Kidney epithelial cell (primary cell): ENCODE measurements at places on chromosomes 5 and 9. TPM values are rescaled to one million over a fixed set of nuclear protein-coding genes. Genes with fewer than 3 reads are reported as not detected.

DNA sequence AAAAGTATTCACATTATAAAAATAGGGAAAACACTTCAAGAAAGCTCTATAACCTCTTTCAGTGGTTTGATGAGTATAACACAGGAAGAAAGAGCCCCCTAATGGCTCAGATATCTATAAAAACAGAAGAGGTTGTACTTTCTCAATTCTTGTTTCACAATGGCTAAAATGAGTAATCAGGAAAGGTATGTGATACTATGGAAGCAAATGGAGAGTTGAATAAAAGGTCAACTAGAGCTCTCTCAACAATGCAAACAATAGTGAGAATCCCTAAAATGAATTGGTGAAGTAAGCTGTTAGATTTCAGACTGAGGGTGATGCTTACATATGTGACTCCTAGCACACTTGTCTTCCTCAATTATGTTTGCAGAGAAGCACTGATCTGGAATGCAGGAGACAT, 584.6 kb upstream of the CDH18 start:
- DNase-seq = peak; percentile 49

IFNA21 gene
- not detected in 2 replicates for total RNA-seq

PCDHGC5 gene
- total RNA-seq = 0.54 and 0.89 TPM in 2 replicates

DNA sequence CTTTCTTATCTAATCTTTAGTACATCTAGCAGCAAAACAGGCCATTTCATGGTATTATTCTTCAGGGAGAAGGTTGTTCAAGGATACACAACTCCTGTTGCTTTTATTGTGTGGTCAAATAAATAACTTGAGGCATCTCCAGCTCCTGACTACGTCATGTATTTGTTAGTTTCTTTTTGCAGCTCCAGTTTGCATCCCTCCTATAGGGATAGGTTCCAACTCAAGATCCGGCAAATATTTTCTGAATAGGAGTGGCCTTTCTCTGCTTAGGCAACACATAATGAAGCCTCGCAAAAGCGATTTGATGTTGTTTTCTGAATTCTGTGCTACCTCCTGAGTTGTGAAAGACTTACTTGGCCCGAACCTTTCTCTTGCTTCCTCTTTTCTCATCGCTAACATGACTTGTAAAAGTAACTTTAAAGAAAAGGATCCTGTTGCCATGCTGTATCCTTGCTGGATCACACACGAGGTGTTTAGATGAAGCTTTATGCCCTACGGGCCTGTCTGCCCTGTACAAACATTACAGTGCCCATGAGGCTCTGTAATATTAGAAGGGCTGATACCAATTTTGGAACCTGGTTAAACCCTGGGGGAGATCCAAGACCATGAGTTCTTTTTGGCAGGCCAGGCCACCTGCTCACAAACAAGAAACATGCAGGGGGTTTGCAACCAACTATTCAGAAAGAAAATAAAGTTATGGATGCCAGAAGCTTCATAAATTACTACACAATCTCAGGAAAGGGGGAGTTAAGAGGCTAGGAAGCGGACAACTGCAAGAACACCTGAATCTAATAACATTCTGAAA, 149.8 kb upstream of the FGF10 start:
- DNase-seq = no peak

GRCh38 chr5:109884676-109885075, 194.9 kb downstream of the MAN2A1 start:
- DNase-seq = no peak

- no peak for DNase-seq
Observed at GRCh38 chr9:132239518-132239917, 77.7 kb downstream of the NTNG2 start.

ANXA2R gene
- 0.34 and 0.79 TPM in 2 replicates for total RNA-seq

GRCh38 chr9:73816905-73817304, 665.2 kb downstream of the ANXA1 start:
- DNase-seq = no peak

PRR16 gene
- 0.34 and 1.0 TPM in 2 replicates for total RNA-seq

GRCh38 chr5:169667896-169668674, 31.0 kb downstream of the DOCK2 start:
- no peak for DNase-seq

GPR151 gene
- not detected in 2 replicates for total RNA-seq

DNA sequence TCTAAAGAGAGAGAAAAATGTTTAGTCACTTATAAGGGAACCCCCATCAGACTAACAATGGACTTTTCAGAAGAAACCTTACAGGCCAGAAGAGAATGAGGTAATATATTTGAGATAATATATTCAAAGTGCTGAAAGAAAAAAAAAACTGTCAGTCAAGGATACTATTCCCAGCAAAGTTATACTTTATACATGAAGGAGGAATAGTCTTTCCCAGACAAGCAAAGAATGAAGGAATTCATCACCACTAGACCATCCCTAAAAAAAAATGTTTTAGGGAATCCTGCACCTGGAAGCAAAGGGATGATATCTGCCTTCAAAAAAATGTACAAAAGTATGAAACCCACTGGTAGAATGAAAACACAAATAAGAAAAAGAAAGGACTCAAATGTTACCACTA, 37.5 kb upstream of the SH3TC2 start:
- no peak for DNase-seq

HRCT1 gene
- 0.58 TPM in 1 of 2 replicates, not detected in the other for total RNA-seq

CCDC192 gene
- not detected in 2 replicates for total RNA-seq
